ENCODE measurements at places on chromosomes 13 and 19. TPM values are rescaled to one million over a fixed set of nuclear protein-coding genes. Genes with fewer than 3 reads are reported as not detected.

BABAM1 gene
- total RNA-seq: 107 TPM

KRTDAP gene
- not detected for total RNA-seq

ZNF578 gene
- 5.9 TPM for total RNA-seq

SLAIN1 gene
- total RNA-seq: 2.7 TPM

CKM gene
- total RNA-seq: not detected

LILRA5 gene
- not detected for total RNA-seq
